Fibroblast of lung (primary cell): ENCODE measurements at places on chromosomes 2 and 18. TPM values are rescaled to one million over a fixed set of nuclear protein-coding genes. Genes with fewer than 3 reads are reported as not detected.

The AGXT gene
- not detected in 2 replicates for total RNA-seq

The KDM3A gene
- 20.5 and 23.1 TPM in 2 replicates for total RNA-seq

GRCh38 chr18:22466608-22467395 lies 49.1 kb upstream of the CTAGE1 start:
- DNase-seq: peak; percentile 92

- DNase-seq: peak; percentile 91
Observed at GRCh38 chr18:24138789-24139616, at the start of gene CABYR. TSS of gene CABYR (plus strand) at chr18:24139062. CDS start at chr18:24143115, 4,053 bp downstream.

DNA sequence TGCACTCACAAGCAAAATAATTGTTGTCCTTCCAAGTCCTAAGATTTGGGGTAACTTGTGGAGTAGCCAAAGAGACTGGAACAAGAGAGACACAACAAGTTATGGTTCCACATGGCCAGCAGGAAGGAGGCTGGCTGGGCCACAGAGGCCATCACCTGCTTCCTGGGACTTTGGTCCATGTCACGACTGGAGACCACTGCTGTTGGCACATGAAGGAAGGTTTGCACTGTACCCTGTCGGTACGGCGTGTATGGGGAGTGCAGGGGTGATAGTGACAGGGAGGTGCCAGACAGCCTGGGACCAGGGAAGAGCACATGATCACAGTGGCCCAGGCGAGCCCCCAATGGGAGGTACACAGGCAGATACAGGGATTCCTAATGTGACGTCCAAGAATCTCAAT lies 15.5 kb downstream of the SLC66A2 start:
- DNase-seq: no peak

GRCh38 chr2:238975408-238975807 lies 127.5 kb downstream of the TWIST2 start:
- no peak for DNase-seq

GRCh38 chr18:47427923-47428637 lies 176.6 kb upstream of the SKOR2 start:
- DNase-seq: no peak

DNA sequence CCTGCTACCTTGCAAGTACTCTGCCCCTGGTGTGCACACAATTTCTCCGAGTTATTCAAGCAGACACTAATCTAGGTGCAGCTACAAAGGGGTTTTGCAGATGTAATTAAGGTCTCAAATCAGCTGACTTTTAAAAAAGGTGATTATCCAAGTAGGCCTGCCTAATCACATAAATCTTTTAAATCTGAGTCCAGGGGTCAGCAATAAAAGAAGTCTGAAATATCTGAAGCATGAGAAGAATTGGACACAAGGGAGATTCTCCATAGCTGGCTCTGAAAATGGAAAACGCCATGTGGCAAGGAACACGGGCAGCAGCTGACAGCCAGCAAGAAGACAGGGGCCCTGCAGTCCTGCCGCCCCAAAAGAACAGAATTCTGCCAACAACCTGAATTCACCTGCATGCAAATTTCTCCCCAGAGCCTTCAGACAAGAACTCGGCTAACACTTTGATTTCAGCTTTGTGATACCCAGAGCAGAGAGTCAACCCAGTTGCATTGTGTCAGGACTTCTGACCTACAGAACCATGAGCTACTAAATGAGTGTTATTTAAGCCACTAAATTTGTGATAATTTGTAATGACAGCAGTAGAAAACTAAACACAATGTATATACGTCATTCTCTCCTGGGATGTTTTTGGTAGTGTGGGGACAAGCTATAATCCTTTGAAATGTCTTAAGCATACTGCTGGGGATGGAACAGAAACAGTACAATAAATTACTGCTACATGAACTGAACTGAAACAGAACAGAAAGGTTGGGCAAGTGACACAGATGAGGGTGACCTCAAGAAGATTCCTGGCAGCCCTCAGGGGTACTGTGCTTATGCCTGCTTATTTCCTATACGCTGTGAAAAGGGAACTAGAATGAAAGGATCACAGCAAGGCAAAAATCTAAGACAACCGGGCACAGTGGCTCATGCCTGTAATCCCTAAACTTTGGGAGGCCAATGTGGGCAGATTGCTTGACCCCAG lies 3.2 kb downstream of the INO80C start:
- no peak for DNase-seq
